DMS153 (cell line): ENCODE measurements at places on chromosomes 2 and 18.

- DNase-seq, result no peak
These were observed 6.0 kb downstream of the IRS1 start for GRCh38 chr2:226793646-226794045.

DNA sequence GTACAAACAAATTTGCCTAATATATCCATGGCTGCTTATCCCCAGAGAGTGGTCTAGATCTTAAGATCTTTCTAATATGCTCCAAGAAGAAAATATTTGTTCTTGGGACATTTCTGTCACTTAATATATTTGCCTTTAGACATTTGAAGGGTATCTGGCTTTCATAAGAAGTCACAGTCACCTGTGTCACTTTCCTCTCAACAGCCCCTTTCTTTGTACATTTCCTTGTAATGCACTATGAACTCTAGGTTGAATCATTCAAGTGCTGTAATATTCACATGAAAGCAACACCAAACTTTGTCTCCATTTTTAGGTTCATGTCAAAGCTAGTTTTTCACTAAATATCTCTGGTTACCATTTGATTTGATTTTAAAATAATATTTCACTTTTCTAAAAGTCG lies 41.4 kb upstream of the NABP1 start:
- no peak for DNase-seq

DNA sequence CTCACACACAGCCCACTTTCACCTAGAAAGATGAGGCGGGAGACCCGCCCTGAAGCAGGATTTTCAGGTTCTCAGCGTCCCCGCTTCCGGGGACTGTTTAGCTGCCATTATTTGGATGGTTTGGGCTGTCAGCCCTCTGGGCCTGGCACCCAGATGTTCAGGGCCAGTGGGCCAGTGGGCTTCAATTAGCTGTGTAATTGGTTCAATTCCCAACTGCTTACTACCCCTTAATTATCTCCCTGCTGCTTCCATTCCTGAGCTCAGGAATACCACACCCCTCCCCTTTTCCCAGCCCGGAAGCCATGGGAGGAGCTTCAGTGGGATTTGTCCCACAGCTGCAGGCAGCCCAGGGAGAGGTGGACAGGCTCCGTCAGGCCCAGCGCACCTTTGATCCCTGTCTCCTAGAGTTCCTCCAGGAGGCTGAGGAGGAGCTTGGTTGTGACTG lies 114.1 kb upstream of the MYCN start:
- no peak for DNase-seq

DNA sequence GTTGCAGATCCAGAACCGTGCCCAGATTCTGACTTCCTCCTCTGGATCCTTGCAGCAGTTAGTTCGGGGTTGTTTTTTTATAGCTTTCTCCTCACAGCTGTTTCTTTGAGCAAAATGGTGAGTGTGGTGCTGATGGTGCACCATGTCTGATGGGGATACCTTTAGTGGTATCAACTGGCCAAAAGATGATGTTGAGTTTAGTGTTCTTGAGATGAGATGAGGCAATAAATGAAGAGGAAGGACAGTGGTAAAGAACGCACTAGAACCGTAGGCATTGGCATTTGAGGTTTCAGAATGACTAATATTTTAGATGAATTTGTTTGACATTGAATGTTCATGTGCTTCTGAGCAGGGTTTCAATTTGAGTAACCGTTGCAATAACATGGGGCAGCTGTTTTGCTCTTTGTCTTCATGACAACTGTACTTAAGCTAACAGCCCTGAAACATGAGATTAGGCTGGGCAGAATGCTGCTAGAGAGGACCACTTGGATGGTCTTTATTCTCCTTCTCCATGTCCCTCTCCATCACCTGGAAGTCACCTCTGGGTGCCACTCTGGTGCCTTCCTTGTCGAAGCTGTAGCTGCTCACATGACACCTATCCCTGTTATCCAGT lies 3.9 kb downstream of the CTLA4 start:
- DNase-seq, result no peak

DNA sequence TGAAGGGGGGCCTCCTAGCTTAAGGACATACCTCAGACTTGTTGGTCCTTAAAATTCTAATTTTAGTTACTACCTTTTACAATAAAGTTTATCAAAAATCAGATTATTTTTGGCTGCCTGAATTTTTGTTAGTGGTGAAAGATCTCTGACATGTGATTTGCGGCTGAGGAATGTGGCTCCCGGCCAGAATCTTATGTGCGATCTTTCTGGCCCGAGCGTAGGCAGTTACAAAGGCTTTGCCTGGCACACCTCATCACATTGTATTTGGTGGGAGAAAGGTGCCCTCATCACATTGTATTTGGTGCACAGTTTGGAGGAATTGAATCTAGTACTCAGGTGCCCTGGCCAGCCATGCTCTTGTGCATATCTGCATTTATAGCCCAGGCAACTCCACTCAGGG lies 289.1 kb downstream of the GULP1 start:
- no peak for DNase-seq

GRCh38 chr2:24515335-24515734 lies 24.3 kb downstream of the NCOA1 start:
- no peak for DNase-seq

DNA sequence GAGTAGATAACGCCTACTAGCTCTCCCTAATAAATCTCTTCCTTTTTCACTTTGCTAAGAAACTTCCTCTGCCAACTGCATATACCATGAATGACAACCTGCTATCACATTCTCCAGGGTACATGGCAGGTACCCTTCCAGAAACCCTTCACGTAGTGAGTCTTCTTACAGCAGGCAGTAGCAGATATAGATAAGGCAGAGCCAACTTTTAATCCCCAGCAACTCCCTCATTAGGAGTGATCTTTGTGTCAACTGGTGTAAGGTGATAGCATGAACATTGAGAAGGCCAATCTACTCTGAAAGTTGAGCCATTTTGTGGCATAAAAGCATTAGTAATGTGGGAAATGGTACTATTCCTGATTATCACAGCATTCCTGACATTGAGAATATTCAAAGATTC lies 5.7 kb upstream of the STK17B start:
- DNase-seq, result no peak

- DNase-seq, result no peak
These were observed 363.5 kb upstream of the TNP1 start for GRCh38 chr2:217223222-217223930.

DNA sequence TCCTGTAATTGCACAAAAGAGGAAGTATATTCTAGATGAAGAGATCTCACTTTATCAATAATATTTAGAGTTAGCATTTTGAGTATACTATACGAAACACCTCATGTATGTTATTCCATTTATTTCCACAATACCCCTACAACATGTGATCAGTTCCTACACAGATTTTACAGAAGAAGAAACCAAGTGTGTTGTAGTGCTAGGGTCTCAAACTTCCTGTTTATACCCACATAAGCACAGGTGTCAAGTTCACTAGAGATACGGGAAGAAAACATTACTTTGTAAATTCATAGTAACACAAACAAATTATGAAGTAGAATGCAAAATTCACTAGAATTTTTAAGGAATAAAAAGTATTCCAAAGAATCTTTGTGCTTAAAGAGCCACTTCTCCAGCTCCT lies 46.4 kb downstream of the KCTD18 start:
- no peak for DNase-seq

- DNase-seq, result no peak
These were observed 439.6 kb upstream of the UBE2E3 start for GRCh38 chr2:180540761-180541160.
